ENCODE measurements at places on chromosomes 3 and 15.

- DNase-seq: peak; percentile 13
These were observed 66.4 kb upstream of the NR2E3 start for GRCh38 chr15:71743861-71744382.

- no peak for DNase-seq
These were observed 47.6 kb upstream of the SEC61A1 start for GRCh38 chr3:128004661-128005060.

DNA sequence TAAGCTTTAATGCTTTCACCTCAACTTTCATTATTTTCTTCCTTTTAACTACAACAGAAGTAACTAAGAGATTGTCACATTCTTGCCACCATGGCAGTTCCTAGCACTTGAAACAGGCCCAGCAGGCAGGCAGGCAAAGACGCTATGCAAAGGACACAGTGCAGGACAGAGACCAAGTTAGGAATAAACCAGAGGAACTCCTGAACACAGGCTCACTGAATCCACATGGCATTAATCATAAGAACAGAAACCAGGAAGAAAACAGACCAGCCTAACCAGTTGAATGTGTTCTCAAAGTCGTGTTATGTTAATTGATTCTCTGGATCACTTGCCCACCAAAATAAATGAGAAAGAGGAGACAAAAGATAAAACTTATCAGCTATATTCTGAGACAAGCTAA is 397.6 kb downstream of the TBL1XR1 start:
- DNase-seq: no peak

GRCh38 chr3:144760831-144761230 is 789.2 kb downstream of the DIPK2A start:
- DNase-seq: no peak

Measured in immature natural killer cell (primary cell).